ENCODE measurements at places on chromosomes 2 and 18. TPM values are rescaled to one million over a fixed set of nuclear protein-coding genes. Genes with fewer than 3 reads are reported as not detected.

DNA sequence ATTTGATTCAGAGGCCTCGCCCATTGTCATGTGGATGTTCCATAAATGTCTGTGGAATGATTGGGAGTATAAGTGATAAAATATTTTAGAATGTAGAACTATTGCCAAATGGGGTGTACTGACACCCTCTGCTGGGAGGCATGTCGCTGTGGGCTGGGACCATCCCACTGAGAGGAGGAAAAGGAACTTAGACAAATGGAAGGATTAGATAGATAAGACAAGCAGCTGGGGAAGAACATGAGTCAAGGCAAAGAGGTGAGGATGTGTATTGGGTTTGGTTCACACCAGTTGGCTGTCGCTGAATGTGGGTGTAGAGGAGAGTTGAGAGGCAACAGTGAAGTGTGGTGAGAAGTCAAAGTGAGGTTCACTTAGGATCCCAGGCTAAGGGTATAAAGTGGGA, 4.0 kb downstream of the C2orf74 start:
- DNase-seq = no peak

CYP1B1 gene
- total RNA-seq = 0.92 TPM

GRCh38 chr2:175823002-175823706, 178.9 kb downstream of the LNPK start:
- DNase-seq = peak; percentile 15

UGT1A8 gene
- total RNA-seq = not detected

DNA sequence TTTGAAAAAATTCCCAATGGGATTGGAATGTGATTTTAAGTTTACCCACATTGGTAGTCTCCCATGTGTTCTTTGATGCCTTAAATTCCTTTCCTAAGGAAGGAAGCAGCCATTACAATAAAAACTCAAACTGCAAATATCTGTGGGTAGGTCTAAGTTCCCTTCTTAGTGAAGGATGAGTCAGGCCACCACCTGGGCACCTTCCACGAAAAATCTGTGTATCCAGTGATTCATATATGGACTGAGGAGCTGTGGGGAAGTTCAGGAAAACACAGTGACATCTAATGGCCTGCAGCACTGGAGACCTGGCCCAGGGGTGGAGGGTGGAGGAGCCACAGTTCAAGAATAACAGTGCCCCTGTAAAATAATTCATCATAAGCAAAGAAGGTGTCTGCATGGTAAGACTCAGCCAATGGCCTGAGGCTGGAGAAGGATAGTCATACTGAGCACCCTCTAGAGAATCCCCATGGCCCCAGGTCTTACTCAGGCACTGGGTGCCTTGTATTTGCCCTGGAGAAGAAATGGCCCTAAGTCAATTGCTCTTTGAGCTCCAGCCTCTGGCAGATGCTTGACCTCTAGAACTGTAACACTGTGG, 248.6 kb downstream of the SP3 start:
- DNase-seq = no peak

REG3A gene
- total RNA-seq = not detected

ALLC gene
- total RNA-seq = not detected
